Dermis microvascular lymphatic vessel endothelial cell (primary cell): ENCODE measurements at places on chromosomes 5 and 9. TPM values are rescaled to one million over a fixed set of nuclear protein-coding genes. Genes with fewer than 3 reads are reported as not detected.
A peak's percentile ranks its signal among the peaks of the same experiment; 100 is the strongest.

The UBE2QL1 gene
- total RNA-seq: 0.13 and 1.0 TPM in 2 replicates

DNA sequence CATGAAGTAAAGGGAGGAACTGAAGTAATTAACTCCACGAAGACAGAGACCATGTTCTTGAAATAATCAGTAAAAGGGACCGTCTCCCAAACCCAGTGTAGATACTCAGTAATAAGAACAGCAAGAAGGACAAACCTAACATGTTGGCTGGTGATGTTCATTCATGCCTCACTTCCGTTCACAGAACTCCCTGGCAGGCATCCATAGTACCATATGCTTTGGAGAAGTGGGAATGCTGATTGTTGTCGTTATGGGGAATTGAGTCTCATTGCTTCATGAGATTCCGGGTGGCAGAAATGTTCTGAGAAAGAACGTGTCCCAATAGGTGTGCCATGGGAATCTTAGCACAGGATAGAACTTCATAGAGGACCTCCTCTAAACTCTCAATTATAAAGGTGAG is 452.3 kb downstream of the ZSWIM6 start:
- no peak for DNase-seq

DNA sequence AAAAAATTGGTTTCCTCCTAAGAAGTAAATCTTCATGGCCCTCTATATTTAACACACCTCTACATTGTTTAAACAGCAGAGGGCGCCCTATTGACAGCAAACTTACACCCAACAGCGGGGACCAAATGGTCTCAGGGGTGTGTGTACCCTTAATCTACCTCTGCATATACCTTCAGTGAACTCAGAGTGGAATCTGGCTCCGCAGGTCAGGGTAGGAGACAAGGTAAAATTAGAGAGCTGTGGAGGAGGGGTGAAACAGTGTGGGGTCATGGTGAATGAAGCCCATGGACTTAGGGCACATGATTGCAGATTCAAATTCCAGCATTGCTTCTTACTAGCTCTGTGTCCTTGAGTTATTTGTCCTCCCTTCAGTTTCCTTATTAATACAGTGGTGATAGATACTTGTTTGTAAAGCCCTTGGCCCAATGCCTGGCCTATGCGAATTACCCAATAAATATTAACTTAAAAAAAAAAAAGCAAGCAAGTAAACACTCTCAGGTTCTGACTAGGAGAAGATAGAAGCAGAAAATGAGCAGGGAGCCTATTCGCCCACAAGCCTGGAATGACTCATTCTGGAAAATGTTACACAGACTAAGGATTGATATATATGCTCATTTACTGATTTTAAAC is 122.9 kb downstream of the CAVIN4 start:
- DNase-seq: peak; percentile 33

The FBXW11 gene
- total RNA-seq: 58.0 and 64.9 TPM in 2 replicates

DNA sequence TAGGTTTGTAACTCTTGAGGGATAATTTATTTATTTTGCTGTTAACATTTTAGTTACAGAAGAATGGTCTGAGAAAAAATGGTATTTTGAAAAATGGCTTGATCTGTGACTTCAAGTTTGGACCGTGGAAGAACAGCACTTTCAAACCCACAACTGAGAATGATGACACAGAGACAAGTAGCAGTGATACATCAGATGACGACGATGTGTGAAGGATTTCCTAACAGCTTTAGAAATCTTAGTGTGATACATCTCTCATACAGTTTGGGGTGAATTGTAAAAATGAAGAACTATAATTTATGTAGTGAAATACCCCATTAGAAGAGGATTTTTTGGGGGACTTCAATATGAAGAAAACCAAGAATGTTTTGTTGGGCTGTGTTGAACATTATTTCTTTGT is 88.7 kb downstream of the GPBP1 start:
- no peak for DNase-seq

DNA sequence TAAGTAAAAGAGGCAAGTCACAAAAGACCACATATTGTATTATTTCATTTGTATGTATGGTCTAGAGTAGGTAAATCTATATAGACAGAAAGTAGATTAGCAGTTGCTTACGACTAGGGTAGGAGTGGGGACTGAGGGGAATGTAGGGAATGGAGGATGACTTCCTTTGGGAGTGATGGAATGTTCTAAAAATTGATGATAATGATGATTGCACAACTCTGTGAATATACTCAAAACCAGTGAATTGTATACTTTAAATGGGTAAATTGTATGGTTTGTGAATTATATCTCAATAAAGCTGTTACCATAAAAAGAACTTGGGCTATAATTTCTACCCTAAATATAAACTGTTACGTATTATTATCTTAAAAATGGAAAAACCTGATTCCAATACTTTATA is 35.0 kb downstream of the ADAMTS6 start:
- no peak for DNase-seq

The FAM200C gene
- 2.9 and 3.1 TPM in 2 replicates for total RNA-seq

DNA sequence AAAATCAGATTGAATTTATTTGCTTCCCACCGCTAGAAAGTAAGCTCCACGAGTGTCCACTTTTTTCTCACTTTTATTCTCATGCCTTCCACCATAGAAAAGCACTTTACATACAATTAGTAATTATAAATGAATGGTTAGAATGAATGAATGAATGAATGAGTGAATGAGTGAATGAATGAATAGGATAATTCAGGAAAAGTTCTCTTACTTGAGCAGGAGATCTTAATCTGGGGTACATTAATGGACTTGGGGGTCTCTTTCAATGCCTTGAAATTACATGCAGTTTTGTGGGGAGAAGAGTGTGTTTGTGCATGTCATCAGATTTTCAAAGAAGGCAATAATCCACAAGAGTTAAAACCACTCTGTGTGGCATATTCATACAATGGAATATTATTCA is 229.9 kb upstream of the NR4A3 start:
- DNase-seq: no peak

The TEX53 gene
- total RNA-seq: not detected in 2 replicates
